Sigmoid colon (tissue), 7 donors: ENCODE measurements at places on chromosomes 6 and 20.

DNA sequence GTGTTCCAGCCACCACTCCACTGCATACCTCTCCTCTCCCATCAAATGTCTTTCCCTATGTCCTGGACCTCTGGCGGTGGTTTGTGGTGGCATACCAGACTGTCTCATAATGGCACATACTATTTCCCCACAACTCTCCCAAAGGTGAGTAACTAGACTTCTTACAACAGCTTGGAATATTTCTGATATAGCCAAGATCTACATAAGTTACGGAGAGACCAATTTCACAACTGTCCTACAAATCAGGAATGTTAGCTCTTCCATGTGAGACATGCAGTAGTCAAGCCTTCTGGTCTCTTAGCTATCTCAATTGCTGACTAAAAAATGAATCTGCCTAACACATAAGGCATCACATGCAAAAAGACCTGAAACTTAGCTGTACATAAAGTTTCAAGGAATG lies 588.9 kb downstream of the RNF144B start:
- DNase-seq: no peak

DNA sequence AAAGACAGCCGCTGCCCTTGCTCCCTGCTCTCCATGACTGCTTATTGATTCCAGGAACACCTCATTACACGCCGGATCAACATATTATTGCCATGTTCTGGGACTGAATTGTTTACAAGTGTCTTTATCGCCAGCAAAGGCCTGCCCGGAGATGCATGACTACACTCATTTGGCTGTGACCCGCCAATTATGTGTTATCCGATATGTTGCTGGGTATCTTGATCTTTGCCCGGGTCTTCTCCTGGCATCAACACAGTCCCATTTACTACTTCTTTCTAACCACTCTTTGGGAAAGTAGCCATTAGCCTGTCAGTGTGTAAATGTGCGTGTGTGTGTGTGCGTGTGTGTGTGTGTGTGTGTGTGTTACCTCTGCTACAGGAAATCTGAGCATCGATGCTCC lies 15.4 kb downstream of the LINC00237 start:
- DNase-seq: no peak

DNA sequence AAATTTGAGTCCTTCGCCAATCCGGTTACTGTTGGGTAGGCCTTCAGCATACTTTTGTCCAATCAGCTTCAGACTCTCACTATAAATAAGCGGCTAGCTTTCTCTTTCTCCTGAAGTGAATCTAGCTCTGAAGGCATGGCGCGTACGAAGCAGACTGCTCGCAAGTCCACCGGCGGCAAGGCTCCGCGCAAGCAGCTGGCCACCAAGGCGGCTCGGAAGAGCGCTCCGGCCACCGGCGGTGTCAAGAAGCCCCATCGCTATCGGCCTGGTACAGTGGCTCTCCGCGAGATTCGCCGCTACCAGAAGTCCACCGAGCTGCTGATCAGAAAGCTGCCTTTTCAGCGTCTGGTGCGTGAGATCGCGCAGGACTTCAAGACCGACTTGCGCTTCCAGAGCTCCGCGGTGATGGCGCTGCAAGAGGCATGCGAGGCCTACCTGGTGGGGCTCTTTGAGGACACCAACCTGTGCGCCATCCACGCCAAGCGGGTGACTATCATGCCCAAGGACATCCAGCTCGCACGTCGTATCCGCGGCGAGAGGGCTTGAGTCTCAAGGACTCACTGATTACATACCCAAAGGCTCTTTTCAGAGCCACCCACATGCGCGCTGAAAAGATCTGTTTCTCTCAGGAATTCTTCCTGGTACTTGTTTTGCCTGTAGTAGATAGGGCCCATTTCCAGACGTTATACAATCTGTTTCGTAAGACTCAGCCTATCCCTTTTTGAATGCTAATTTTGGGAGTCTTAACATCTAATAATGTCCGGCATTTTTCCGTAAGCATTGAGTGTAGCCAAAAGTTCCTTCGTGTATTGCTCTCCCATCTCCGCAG lies 102.0 kb downstream of the OR2B2 start:
- DNase-seq: peak; percentile 89

- no peak for DNase-seq
Measured at GRCh38 chr6:129069006-129069405, 186.1 kb downstream of the LAMA2 start.

GRCh38 chr6:11665604-11666326 lies 112.8 kb downstream of the ADTRP start:
- DNase-seq: no peak

GRCh38 chr6:165448210-165448609 lies 138.8 kb upstream of the C6orf118 start:
- no peak for DNase-seq

GRCh38 chr6:130019326-130020072 lies 1.1 kb downstream of the L3MBTL3 start:
- DNase-seq: peak; percentile 66

DNA sequence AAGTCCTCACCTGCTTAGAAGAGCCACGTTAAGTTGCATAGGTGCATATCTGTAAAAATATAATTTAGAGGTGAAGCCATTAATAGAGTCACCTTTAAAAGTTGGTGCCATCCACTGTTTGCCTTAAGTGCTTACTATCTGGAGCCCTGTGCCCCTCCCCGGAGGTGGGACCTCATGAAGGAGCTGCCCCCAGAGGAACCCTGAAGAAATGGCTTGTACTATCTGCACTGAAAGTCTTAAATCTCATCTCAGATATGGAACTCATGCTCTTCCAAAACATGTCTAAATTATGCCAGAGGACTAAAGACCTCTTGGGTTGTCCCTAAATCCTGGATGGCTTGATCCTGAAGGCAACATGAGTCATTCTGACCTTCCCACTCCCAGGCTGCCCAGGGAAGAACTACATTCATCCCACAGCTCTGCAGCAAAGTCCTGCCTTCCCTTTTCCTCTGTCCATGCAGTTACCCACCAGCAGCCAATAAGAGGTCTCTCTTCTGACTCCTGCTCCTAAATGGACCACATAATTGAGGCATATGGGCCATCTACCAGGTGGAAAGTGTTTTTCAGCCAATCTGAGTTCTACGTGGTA lies 85.3 kb downstream of the ASXL1 start:
- DNase-seq: peak; percentile 43

DNA sequence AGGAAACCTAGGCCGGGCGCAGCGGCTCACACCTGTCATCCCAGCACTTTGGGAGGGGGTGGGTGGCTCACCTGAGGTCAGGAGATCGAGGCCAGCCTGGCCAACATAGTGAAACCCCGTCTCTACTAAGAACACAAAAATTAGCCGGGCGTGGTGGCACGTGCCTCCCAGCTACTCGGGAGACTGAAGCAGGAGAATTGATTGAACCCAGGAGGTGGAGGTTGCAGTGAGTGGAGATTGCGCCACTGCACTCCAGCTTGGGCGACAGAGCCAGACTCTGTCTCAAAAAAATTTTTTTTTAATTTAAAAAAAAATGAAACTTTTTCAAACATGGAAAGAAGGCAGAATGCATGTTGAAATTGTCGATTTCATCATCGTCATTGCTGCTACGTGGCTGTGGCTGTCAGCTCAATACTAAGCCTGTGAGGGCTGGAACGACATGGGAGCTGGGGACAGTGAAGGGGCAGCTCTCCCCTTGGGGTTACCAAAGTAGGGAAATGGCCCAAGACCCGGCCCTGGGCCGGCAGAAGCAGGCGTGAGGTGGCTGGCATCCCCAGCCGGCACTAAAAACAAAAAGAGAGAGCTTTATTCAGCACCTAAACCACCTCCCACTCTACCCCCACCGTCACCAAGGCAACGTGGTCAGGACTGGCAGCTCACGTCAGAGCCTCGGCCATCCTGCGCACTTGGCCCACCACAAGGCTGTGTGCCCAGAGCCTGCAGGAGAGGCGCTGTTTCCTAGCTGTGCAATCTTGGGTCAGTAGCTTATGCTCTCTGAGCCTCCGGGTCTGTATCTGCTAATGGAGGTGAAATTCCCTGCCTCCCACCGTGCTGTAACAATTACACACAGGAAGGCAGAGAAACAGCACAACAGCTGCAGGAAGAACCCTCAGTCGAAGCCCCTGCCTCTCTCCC lies 30.8 kb downstream of the AGPAT4 start:
- DNase-seq: peak; percentile 60

- DNase-seq: no peak
Measured at GRCh38 chr20:21033817-21034216, 72.3 kb downstream of the LINC00237 start.

GRCh38 chr6:75935473-75935793 lies 137.0 kb downstream of the IMPG1 start:
- DNase-seq: no peak

GRCh38 chr6:111564482-111564945 lies 41.2 kb downstream of the TRAF3IP2 start:
- DNase-seq: no peak

DNA sequence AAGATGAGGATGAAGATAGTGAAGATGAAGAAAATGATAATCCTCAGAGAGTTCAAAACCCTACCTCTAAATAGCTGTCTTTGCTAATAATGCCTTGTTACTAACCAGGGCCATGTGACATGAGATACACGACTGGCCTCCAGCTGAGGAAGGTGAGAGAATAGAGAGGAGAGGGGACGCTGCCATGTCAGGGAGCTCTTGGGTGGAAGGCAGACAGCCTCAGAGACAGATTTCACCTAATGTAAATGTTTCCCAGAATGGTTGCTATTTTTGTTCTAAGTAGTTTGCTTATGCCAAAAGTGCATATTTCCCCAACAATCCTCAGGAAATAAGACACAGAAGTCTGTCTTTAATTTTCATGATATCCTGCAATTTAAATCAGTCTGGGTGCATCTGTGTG lies 138.4 kb downstream of the ELOVL4 start:
- DNase-seq: no peak

DNA sequence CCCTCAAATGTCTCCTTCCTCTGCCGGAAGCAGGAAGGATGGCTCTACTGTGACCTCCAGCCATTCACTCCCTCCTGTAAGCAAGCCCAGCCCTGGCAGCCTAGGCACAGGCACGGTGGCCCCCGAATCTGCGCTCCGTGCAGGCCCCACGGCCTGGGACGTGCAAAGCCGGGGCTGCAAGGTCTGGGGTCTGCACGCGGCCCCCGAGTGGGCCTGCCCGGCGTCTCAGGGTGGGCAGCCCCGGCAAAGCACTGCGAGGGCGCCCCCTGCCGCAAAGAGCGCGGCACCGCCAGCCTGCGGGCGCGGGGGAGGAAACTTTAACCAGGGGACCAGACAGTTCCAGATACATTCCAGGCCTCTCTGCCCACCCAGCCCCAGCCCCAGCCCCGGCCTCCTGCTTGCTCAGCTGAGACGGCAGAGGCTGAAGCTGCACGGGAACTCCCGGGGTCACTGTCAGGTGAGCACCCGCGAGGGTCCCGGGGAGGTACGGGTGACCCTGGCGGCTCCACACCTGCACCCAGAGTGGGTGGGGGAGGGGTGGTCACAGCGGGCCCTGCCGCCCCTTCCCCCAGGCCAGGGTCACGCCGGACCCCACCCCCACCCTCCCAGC lies 98.8 kb downstream of the ASXL1 start:
- no peak for DNase-seq

DNA sequence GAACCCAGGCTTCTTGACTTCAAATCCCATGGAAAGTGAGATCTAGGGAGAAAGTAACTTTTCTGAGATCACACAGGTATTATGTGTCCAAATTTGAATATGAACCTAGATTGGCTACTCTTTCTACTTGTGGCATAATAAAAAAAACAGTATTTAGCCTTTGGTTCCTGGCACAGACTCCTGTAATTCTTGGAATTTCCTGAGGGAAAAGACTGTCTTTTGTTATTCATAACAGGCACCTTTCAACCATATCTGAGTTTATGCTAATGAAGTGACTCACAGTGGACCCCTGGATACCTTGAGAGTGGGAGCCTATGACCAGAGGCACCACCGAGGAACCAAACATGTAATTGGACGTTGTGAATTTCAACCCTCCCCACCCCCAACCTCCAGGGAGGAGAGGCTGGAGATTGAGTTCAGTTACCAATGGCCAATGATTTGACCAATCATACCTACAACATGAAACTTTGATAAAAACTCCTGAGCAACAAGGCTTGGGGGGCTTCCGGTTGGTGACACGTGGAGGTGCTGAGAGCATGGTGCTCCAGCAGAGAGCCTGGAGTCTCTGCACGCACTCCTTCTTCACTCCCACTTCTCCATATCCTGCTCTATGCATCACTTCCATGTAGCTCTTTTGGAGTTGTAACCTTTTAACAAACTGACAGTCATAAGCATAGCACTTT lies 48.8 kb downstream of the LAMA4 start:
- no peak for DNase-seq

GRCh38 chr20:24366336-24367004 lies 103.0 kb upstream of the SYNDIG1 start:
- DNase-seq: no peak

- no peak for DNase-seq
Measured at GRCh38 chr6:12324099-12324498, 33.9 kb downstream of the EDN1 start.

- DNase-seq: no peak
Measured at GRCh38 chr6:98657764-98658163, 176.6 kb upstream of the POU3F2 start.
